BJ (cell line): ENCODE measurements at places on chromosomes 4 and X.

DNA sequence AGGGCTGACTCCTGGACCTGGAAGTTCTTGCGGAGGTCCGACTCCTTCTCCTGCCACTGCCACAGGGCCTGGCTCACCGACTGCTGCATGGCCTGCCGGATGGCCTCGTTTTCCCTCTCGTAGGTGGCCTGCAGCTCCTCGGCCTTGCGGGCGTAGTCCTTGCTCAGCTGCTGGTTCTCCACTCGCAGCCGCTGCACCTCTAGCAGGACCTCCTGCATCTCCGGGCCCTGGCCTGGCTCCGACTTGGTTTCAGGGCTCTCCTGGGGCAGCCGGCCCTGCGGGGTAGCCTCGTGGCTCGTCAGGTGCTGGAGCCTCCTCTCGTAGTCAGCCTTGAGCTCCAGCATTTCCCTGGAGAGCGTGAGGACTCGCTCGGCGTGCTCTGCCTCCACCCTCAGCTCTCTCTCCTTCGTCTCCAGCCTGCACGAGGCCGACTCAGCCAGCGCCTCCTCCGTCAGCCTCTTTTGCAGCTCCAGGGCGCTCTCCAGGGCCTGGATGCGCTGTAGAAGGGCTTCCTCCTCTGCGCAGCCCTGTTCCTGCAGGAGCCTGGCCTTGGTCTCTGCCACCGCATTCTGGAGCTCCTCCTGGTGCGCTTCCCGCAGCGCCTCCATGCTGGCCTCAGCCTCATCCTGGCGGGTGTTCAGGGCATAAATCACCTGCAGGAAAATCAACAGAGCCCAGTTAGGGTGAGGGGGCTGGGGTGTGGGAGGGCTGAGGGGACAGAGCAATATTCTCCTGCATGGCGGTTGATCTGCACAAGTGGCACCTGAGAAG lies 72.2 kb downstream of the FAM184B start:
- DNase-seq, result no peak

DNA sequence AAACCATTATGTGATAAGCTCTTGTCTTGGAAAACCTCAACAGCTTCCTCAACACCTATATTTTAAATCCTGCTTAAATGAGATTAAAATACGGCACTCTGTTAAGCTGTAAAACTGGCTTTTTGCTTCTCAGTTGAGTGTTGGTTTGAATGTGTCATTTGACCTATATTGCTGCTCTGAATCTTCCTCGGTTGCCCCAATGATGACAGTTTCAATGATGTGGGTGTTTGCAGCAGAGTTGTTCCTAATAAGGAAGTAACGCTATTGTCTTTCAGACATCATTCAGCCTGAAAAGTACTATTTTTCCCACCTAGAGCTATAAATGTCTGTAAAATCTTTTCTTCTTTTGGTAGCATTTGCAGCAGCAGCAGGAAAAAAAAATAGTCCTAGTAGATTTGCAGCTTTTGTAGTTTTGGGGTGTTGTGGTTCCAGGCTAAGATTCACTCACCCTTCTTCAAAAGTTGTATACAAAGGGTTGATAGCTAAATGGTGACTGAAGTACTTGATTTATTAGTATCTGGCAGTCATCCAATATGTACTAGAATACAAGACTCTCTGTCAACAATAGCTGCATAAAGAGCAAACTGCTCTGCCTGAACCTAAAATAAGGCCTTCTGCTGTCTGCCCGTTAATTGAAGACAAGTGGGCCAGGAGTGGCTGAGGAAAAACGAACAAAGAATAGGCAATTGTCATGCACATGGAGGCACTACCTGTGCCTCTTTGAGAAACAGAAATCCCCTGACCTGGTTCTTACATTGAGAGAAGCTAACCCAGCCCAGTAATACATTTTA lies 333.1 kb downstream of the IL1RAPL1 start:
- DNase-seq, result no peak

- DNase-seq, result no peak
These were observed 27.4 kb downstream of the SEL1L3 start for GRCh38 chr4:25835384-25835783.

DNA sequence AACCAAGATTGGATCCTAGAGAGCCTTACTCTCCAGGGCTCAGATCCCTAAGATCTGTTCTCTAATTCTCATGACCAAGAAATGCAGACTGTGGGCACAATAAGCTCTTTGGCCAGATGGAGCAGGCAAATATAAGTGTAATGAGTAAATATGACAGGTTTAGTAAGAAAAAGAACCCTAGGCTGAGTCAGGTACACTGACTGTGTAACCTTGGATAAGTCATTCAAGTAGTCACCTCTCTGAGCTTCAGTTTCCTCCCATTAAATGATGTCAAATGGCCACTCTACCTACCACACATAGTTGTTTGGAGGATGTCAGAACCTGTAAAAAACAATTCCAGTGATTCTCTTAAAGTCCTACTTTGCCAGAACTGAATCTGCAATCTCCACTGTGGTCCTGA lies 8.3 kb upstream of the EDA start:
- no peak for DNase-seq

DNA sequence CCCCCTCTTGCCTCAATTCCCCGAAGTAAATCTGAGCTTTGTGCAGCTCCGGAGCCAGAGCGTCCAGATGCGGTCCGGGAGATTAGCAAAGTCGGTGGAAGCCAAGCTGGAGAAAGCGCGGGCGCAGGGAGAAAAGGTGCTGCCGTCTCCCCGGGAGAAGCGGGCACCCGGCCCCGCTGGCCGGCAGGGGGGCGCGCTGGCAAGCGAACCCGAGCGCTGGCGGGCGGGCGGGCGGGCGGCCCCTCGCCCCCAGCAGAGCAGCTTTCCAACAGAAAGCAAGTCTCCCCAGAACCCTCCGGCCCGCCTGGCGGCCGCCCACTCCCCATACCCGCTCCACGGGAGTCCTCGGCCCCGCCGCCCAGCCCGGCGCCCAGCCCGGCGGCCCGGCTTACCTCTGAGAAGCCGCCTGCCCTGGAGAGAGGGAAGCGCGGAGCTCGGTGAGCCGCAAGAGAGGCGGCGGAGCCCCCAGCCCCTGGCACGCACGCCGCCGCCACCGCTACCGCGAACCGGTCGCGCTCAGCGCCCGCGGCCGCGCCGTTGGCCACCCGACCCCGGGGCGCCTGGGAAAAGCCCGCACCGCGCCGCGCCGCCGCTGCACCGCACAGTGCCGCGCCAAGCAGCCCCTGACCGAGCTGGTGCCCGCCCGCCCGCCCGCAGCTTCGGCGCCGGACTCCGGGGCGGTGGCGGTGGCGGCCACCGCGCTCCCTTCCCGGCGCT lies 529 bp upstream of the CITED1 start:
- DNase-seq, result no peak

GRCh38 chrX:134746410-134746785 lies 88.1 kb upstream of the PLAC1 start:
- DNase-seq, result no peak

- no peak for DNase-seq
These were observed 145.4 kb upstream of the CPEB2 start for GRCh38 chr4:14856934-14857235.

DNA sequence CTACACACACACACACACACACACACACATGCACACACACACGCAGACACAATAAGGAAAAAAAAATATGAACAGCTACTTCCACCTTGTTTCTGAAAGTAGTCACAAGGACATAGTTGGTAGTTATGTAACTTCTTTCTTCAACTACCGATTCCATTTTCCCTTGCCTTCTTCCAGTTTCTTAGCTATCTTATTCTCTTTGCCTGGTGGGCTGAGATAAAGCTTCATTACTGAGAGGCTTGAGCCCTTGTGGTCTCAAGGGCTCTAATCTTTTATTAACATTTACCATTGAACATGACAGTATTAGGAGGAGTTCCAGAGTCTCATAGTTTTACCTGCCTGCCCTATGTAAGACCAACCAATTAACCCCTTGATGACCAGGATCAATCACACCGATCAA lies 8.9 kb upstream of the SMIM10 start:
- DNase-seq, result no peak

DNA sequence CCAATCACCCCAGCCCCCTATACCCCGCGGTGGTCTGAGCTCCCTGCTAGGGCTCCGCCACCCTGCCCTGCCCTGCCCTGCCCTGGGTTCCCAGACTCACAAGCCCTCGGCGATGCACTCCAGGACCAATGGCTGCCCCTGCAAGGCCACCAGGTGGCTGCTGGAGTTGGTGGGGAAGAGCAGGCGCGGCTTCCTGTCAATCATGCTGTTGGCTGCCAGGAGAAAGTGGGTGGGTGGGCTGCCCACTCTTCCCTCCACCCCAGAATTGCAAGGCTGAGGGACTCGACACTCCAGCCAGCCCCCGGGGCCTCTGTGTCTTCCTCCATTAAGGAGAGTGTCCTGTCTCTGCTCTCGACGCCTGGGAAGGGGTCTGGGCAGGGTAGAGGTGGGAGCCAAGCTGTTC lies 15.7 kb downstream of the L1CAM start:
- no peak for DNase-seq

DNA sequence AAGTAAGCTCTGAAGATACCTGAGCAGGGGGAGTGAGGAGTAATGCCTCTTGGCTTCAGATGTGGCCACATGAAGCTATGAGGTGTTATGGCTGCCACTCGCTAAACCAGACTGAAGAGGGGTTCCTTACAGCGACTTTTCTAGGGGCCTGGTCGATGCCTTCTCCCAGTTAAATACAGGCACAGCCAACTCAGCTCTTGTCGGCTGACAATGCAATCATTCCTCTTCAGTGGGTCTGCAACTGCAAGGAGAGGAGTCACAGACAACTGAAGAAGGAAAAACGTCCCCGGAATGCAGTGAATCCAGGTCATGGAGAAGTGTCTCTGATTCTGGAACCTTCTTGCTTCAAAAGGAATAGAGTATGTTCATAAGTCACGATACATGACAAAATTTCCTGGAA lies 106.4 kb downstream of the RNF150 start:
- no peak for DNase-seq

DNA sequence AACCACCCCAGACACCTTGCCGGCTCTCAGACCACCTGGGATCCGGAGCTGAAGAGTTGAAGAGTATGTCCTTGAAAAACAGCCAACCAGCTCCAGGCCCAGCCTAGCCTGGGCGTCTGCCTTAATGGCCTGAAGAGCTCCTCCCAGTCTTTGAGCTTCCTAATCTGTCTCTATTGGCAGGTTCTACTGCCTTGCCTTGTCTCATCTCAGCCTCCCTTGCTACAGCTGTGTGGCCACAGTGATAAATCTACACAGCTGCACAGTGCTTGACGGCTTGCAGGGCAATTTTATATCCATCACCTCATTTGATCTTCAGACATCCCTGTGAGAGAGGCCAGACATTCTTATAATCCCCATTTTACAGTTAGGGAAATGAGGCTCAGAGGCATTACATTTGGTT lies 19.9 kb downstream of the AWAT2 start:
- no peak for DNase-seq

DNA sequence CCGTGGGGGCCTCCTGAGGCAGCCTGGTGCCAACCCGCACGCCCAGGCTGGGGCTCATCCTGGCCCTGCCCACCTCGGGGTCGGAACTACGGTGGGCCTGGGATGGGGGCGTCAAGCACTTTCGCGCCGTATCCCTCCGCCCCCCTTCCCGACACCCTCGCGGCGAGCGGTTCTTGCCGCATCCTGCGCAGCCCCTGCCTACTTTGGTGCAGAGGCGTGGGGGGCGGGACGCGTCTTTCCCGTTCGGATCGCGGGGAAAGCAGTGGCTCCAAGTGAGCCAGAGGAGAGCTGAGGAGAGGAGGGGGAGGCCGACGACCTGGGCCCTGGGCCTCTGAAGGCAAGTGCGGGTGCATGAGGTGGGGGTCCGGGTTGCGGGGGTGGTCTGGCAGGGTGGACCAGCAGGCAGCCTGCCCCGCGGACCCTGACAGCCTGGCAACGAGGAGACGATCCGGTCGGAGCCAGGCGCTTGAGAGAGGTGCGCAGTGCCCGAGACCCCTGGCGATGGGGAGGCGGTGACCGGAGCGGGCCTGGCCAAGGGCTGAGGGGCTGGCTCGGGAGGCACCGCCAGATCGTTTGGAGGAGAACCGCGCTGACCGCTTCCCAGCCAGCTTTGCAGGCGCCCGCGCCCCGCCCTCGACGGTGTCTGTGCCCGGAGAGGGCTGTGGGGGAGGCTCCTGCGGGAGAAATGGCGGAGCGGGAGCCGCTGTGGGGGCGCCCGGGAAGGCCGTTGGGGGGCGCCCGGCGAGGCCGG lies at the start of gene GPRASP2:
Gene GPRASP2, plus strand, starts transcription at position 233 of the 751 bp plus-strand sequence. CDS start 2,422 bp downstream, outside the sequence.
- DNase-seq, result no peak

DNA sequence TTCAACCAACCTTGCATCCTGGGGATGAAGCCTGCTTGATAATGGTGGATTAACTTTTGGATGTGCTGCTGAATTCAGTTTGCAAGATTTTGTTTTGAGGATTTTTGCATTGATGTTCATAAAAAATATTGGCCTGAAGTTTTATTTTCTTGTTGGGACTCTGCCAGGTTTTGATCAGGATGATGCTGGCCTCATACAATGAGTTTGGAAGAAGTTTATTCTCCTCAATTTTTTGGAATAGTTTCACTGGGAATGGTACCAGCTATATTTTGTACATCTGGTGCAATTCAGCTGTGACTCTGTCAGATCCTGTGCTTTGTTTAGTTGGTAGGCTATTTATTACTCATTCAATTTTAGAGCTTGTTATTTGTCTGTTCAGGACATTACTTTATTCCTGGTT lies 340.3 kb upstream of the TRAM1L1 start:
- DNase-seq, result no peak

DNA sequence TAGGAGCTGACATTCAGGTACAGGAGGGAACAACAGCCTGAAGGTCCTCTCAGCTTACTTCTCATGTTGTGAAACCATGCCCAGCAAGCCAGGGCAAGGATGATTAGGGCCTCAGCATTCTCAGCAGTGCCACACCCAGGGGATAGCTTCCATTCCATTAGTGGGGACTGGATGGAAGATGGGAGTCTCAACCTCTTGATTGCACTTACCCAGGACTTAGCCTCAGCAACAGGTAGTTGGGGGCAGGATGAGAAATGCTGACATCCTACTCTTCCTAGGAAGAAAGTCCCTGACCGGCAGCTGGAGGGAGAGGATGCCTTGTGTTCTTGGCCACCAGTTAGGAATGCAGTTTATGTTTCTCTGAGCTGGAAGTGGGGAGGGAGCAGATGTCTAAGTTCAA lies 8.8 kb upstream of the BEX3 start:
- DNase-seq, result no peak

DNA sequence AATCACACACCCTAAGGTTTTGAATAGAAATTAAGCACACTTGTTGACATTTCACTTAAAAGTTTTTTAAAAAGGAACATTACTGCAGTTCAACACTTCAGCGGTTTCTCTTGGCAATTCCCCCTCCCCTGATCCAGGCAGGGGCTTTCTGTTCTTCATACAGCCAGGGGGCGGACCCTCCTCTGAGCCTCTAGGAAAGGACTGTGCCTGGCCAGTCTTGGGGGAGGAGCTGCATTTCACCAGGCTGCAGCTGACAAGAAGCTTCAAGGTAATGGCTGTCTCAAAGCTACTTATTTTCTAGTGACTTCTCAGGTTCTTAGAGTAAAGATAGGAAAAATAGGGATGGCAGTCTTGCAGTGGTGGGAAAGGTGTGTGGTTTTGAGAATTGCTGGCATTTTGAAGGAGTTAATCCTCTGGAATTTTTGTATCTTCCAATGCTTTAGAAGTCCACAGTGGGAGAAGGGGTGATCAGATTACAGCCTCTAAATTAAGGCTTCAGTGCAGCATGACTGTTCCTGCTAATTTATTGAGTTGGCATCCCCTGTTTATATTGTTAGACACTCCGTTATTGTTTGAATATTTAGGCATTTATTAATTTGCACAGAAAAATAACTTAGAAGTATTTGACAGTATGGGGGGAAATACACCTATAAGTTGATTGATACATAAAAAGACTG lies 33.5 kb downstream of the PWWP3B start:
- DNase-seq, result no peak
